ENCODE measurements at places on chromosomes 13 and 19.
A peak's percentile ranks its signal among the peaks of the same experiment; 100 is the strongest.

DNA sequence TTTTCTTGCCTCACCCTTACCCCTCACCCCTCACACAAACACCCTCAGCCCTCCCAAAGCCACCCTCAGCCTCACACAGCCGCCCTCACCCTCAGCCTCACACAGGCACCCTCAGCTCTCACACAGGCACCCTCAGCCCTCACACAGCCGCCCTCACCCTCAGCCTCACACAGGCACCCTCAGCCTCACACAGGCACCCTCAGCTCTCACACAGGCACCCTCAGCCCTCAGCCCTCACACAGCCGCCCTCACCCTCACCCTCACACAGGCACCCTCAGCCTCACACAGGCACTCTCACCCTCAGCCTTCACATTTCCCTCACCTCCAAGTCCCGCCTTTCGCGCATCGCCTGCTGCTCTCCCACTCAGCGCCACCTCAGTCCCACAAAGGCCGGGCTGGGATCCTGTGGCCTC lies 287 bp upstream of the ZSCAN22 start:
- no peak for DNase-seq

DNA sequence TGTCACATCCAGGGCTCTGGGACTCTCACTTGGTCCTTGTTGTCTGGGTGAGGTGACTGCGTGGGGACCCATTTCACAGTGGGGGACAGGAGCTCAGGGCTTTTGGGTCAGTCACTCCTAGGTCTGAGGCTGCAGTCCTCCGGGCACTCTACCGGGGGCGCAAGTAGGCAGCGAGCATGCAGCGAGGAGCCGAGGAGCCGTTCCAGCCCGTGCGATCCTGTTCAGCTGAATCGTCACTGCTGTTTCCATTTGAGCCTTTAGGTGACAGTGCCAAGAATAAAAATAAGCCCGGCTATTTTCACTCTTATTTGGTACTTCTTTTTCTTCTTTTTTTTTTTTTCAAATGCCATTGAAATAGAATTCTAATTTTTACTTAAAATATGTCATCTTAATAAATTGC lies 126.5 kb downstream of the ZNF536 start:
- no peak for DNase-seq

DNA sequence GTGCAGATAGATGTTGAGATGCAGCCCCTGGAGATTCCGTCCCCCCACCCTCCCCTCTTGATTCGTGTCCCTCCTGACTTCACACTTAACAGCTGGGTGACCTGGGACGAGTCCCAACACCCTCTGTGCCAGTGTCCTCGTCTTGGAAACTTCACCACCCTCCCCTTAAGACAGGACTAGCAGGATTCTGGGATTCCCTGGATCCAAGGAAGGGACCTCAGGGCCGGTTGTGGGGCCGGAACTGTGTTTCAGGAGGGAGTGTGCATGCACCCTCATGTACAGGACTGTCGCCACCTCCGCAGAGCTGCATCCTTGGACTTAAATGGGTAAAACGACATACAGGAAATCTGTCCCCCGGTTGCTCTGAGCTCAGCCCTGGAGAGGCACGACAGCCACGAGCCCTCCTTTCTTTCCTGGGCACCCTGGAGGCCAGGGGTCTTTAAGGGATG lies 990 bp downstream of the MYO9B start:
- DNase-seq, result no peak

- DNase-seq, result no peak
Observed at GRCh38 chr19:1102407-1103131, 1.2 kb upstream of the GPX4 start.

DNA sequence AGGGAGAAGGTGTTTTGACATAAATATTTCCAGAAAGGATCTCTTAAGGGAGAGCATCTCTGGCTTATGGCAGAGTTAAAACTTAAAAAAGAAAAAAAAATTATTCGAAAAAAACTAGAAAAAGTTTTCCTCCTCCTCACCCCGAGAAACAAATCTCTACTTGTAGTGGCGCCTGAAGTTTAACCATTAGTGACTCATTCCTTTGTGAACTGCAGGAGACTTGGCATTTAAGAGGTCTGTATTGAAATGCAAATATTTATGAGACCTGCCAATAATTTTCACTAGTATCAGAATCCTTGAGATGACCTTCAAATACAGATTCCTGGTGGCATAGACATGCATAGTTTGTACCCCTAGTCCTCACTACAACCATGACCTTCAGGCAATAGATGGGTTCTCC lies 64.9 kb upstream of the MED4 start:
- no peak for DNase-seq

GRCh38 chr13:83780227-83780626 lies 102.0 kb downstream of the SLITRK1 start:
- DNase-seq, result no peak

- DNase-seq, result peak; percentile 55
Observed at GRCh38 chr13:98144801-98145350, 2.0 kb downstream of the FARP1 start.

- DNase-seq, result no peak
Observed at GRCh38 chr19:29497241-29497640, 28.6 kb upstream of the VSTM2B start.

DNA sequence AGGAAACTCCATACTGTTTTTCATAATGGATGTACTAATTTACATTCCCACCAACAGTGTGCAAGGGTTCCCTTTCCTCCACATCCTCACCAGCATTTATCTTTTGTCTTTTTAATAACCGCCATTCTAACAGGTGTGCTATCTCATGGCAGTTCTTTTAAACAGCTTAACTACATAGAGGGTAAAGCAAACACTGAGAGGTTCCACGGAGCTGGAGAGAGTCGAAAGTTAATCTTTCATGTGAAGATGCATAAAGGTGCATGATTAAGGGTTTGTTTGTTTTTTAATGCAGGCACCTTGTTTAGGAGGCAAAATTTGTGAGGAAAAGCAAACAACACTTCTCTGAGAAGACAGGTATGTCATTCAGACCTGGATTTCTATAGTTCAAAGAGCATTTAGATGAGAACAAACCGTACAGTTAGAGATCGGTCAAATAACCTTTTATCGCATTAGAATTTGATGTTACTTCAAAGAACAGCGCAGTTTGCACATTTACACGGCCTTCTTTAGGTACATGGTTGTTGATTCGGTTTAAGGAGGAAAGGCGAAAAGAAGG lies 193.9 kb downstream of the RBM26 start:
- DNase-seq, result no peak

DNA sequence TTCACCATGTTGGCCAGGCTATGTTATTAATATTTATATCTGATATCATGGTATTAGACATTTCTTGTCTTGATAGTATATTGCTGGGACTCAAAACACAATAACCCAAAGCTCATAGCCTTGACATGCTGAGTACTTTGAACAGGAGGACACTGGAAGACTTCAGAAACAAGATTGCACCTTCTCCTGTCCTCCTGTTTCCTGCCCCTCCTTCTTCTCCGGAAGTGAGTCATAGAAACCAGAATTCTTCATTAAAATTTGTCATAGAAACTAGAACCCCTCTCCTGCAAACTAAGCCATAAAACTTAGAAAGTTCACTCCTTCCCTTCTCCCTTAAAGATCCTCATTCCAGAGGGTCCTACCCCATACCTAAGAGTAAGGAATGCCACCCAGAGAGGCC lies 400.2 kb downstream of the SLITRK5 start:
- no peak for DNase-seq

DNA sequence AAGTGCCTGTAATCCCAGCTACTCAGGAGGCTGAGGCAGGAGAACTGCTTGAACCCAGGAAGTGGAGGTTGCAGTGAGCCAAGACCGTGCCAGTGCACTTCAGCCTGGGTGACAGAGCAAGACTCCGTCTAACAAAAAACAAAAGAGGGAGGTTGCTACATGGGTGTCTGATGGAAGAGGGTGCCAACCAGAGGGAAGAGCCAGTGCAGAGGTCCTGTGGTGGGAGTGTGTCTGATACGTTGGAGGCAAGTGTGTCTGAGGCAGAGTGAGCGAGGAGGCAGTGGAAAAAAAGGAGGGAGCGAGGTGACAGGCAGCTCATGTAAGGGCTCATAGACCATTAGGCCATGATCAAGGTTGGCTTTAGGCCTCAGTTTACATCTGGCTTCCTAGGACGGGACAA lies 6.8 kb downstream of the PDE4A start:
- no peak for DNase-seq

DNA sequence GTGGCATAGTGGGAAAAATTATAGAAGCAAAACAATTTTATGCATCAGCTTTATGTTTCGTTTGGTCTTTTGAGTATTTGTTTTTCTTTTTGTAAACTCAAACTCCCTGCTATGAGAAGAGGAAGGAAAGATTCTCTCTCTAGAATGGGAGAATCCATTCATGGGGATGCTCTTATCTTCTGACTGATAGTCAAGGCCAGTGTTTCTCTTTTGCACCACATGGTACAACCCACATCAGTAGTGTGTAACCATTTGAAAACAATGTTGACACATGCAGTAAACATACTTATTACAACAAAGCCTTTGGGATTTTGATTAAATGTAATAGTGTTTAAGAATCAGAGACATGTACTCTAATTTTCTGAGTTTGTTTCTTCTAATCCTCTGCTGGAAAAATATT lies 490.5 kb downstream of the MYO16 start:
- DNase-seq, result no peak

- DNase-seq, result no peak
Observed at GRCh38 chr19:48614436-48615230, at the start of gene FAM83E. Gene FAM83E, minus strand, starts transcription at chr19:48615076. Its CDS starts 1,704 bp downstream, at chr19:48613372.

DNA sequence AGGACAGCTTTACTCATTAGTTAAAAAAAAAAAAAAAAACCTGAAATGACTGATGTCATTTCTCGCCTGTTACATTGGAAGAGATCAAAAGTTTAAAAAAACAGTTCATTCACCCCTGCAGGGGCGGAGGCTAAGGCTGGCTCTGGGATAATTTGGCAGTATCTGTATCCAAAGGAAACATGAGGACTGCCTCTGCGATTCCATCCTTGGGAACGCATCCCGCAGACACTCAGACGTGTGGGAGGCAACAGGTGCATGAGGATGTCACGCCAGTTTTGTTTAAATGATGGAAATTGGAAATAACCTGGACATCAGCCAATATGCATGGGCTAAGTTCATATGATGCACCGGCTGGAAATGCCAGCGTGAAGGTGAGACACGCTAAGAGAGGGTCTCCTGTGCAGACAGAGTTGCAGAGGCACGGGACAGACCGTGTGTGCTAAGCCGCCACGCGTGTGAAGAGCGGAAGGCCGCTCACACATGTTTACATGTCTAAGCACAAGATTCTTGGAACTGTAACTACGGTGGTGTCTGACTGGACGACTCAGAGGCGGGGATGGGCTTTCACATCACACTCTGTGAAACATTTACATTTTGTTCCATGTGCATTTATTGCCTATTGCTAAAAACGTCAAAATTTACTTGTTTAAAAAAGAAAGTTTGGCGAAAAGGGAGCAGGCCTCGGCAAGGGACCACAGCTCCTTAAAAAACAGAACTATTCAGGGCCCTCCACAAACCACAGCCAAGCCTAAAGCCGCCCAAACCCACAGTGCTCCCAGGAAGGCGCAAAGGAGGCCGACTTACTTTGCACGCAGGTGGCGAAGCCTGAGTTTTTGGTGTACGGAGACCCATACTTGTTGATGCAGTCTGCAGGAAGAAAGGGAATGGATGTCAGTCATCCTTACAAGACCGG lies 17.9 kb downstream of the GAS6 start:
- DNase-seq, result no peak

- DNase-seq, result no peak
Observed at GRCh38 chr13:50846861-50847475, 3.5 kb upstream of the DLEU7 start.

- DNase-seq, result no peak
Observed at GRCh38 chr13:98559169-98559568, 17.7 kb downstream of the STK24 start.
